Astrocyte (in vitro differentiated cells and primary cell): ENCODE measurements at places on chromosomes 2 and 18.

DNA sequence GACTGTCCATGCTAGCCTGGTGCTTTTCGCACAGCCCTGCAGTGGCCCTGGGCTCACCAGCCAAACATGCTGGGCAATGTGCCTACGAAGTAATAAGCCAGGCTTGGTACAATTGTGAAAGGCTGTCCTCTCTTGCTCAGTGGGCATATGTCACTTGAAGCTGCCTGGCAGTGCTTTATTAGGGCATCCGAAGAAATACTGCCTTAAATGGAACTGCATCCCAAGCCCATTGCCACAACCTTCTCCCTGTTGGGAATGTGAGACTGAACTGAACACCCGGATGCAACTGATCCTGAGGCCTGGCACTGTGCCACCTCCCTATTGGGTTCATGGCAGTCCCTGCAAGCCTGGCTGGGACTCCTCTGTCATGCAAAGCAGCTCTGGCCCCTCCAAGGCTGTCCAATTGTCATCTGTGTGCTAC is 15.9 kb downstream of the CAPG start:
- no peak for DNase-seq

DNA sequence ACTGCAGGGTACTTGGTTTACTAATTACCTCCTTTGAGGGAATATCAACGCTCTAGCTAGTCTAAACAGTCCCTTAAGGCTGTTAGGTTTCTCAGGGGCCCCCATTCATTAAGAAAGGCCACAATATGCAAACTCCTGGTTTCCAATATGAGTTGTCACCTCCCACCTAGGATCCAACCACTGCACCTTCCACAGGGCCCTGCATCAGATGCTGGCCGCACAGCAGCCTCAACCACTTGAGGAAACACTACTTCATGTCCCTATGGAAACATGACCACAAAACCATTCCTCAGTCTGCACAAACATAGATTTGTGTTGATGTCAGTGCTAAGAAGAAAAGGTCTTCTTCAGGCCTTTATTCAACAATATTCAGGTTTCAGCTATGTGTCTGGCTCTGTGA is 40.9 kb downstream of the STAT4 start:
- DNase-seq: peak; percentile 80

- peak; percentile 16 for DNase-seq
These were observed 56.2 kb upstream of the DYNC1I2 start for GRCh38 chr2:171630812-171631626.

DNA sequence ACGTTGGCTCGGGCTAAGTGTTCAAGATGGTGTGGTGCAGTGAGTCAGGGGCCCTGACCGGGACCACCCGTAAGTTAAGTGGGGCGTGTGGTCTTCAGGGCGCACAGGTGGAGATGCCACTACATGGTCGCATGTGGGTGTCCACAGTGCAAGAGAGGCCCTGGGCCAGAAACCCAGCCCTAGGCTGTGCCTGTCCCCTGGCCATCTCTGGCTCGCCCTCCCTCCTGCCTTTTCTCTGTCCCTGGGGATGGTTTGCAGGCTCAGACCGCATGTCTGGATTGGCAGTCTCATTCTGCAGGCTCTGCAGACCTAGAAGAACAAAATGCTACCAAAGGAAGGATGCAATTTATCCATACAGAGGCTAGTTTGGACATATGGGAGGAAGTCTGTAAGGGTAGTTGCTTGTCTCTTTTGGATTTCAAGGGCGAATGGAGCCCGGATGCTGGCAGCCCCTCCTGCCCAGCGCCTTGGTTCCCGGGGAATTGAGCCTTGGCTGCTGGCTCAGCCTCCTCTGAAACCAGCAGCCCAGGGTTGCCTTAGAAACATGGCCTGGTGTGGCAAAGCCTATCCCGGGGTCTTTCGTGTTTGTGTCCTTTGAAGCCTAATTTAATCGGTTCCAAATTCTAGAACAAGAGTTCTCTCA is 417.5 kb upstream of the HS6ST1 start:
- no peak for DNase-seq

- DNase-seq: no peak
These were observed 13.2 kb upstream of the ATP6V1B1 start for GRCh38 chr2:70922235-70923234.

DNA sequence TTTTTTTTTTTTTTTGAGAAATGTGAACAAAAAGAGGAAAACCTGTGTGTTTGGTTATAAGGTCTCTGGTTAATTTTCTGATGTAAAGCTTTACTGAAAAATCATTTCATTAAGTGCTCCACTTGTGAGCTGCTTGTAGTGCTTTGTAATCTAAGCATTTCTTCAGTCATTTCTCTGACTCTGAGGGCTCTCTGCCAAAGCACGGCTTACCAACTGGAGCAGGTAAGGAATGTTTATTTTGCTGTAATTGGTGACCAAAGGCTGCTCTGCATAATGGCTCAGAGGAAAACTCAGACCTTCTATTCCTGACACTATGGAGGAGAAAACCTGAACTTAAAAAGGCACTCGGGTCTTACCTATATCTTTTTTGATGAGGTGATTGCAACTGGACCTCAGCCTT is 848.8 kb downstream of the MBD2 start:
- DNase-seq: no peak

DNA sequence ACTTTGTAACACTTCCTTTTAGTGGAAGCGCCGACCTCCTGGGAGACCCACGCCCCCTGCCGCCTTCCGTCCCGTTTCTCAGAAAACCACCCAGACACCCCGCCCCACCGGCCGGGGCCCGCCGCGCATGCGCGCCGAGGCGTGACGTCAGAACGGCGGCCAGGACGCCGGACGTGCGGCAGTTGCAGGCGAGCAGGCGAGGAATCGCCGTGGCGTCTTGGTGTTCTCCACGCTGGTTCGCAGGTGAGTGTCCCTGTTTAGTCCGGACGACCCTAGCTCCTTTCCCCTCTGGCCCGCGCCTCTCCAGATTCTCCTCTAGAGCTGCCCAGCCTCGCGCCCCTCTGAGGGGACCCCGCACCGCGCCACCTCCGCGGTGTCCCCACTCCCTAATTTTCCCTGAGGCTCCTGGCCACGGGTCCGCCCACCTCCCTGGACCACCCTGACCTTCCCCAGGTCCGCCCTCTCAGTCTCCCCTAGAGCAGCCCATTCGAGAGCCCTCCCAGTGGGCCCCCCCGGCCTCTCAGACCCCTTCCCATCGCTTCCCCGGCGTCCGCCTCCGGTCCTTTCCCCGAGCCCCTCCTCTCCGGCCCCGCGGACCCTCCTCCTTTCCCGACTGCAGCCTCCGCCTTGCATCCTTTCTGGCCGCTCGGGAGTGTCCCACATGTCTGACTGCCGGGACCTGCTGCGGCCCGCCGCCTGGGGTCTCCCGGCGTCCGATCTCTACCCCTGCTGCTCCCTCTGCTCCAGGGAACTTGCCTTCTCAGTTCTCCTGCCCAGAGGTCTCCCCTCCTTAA is at the start of gene PLEKHB2:
Gene PLEKHB2 (plus strand): TSS at position 181 of the 794 bp plus-strand sequence. CDS start 15,606 bp downstream, outside the sequence.
- peak; percentile 69 for DNase-seq

- peak; percentile 73 for DNase-seq
These were observed 191.3 kb downstream of the CMPK2 start for GRCh38 chr2:6674381-6674780.

DNA sequence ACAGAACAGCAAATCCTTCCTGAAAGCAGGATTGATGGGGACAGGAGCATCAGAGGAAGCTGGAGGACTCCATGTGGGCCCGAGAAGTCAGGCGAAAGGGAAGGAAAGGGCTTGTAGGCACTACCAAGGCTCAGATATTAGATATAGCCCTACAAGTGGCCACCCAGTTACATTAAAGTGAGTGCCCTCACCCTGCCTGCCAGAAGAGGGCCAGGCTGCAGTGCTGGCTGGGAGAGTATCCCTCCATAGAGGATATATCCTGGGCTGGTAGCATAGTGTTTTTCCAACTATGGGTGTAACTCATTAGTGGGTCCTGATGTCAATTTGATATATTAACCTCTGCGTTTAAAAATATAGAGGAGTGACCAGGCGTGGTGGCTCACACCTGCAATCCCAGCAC is 285.2 kb downstream of the MYCN start:
- no peak for DNase-seq

- peak; percentile 51 for DNase-seq
These were observed 108.7 kb downstream of the EPHA4 start for GRCh38 chr2:221463241-221463896.

- no peak for DNase-seq
These were observed 112.7 kb upstream of the TACR1 start for GRCh38 chr2:75311993-75312392.

GRCh38 chr2:74688881-74689280 is 34.8 kb downstream of the SEMA4F start:
- no peak for DNase-seq

DNA sequence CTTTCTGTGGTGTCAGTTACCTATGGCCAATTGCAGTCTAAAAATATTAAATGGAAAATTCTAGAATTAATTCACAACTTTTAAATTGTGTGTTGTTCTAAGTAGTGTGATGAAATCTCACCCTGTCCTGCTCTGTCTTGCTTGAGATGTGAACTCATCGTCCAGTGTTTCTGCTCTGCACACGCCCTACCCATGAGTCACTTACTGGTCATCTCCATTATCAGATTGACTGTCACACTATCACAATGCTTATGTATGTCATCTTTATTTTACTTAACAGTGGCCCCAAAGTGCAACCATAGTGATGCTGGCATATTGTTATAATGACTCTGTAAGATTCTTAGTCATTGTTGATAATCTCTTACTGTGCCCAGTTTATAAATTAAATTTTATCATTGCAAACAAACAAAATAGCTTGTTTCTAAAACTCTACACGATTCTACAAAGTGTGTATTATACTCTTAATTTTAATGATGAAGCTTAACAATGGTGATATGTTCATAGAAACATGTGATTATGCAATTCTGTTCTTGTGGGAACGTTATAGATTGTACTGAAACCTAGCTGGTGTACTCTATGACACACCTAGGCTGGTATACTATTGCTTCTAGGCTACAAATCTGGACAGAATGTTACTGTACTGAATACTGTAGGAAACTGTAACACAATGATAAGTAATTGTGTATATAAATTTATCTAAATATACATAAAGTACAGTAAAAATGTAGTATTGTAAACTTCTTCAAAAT is 1086.8 kb upstream of the PIK3C3 start:
- DNase-seq: peak; percentile 98

DNA sequence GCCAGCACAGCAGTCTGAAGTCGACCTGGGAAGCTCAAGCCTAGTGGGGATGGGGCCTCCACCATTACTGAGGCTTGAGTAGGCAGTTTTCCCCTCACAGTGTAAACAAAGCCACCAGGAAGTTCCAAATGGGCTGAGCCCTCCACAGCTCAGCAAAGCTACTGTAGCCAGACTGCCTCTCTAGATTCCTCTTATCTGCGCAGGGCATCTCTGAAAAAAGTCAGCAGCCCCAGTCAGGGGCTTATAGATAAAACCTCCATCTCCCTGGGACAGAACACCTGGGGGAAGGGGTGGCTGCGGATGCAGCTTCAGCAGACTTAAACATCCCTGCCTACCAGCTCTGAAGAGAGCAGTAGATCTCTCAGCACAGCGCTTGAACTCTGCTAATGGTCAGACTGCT is 218.4 kb upstream of the VRK2 start:
- no peak for DNase-seq

GRCh38 chr18:77811503-77811902 is 561.9 kb downstream of the GALR1 start:
- DNase-seq: no peak

- DNase-seq: peak; percentile 14
These were observed 354.2 kb upstream of the GALNT5 start for GRCh38 chr2:156903335-156903734.

DNA sequence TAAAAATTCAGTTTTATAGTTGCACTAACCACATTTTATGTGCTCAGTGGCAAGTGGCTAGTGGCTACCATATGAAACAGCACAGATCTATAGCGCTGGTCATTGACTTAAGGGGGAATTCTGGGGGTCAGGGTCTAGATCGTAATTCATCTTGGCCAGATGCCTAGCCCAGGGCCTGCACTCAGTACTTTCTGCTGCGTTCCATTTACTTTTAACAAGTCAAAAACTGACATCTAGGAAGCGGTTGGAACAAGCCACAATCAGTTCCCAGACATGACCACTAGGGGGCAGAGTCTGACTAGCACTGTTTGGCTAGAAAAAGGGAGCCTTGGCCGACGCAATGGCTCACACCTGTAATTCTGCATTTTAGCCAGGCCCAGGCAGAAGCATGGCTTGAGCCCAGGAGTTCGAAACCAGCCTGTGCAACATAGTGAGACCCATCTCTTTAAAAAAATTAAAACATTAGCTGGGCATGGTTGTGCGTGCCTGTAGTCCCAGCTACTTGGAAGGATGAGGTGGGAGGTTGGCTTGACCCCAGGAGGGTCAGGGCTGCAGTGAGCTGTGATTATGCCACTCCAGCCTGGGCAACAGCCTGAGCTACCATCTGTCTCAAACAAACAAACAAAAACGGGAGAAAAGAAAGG is 9.0 kb upstream of the TMBIM1 start:
- DNase-seq: peak; percentile 54

- DNase-seq: no peak
These were observed 17.8 kb upstream of the GPR75 start for GRCh38 chr2:53877556-53877955.

DNA sequence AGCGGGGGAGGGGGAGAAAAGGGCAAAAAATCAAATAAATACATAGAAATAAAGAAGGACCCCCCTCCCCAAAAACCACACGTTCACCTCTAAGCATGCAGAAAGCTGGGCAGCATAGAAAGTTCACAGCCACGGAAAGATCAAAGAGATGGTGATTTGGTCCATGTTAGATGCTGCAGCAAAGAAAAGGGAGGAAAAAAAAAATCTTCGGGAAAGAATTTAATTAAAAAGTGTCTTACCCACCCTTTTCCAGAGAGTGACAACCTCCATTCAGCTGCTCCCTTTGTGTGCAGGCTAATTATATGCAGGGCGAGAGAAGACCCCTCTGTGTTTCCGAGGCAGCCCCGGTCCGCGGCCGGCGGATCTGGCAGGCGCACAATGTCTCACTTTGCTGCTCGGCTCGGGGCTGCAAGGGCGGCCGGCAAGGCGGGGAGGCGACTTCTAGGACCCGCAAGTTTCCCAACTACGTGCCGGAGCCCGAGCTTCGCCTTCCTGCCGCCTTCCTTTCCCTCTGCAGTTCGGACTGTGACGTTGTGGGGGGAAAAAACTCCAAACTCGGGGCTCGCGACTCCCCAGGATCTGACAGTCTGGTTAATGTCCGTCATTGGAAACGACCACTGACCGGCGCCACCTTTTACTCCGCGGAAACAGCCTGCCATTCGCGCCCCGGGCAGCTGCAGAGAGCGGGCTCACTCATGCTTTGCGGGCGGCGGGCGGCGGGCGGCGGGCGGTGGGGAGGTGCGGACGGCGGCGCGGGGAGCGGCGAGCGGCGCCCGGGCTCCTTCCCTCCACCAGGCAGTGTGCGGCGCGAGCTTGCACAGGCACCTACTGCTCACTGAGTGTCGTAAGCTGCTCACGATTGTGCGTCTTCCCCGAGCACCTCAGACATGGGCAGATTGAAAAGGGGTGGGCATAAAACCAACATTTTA is at the start of gene LRRTM1:
Gene LRRTM1 (minus strand): TSS at position 844 of the 929 bp plus-strand sequence. CDS start 933 bp downstream, outside the sequence.
- no peak for DNase-seq

DNA sequence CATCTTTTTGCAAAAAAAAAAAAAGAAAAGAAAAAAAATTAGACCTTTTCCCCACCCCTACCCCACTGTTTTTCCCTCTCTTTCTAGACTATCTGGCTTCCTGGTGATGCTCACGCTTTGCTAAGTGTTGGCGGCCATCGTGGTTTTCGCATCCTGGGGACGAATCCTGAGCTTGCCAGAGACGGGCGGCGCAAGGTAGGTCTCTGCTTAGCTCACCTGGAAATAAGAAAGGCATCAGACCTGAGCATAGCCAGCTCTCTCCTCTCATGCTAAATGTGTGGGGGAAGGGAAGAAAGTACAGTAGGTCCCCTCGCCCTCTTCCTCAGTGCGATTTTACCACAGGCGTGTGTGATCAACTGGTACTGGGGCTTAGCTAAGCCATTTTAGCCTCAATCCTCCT is 90.5 kb downstream of the KLHL29 start:
- DNase-seq: no peak
